ENCODE measurements at places on chromosomes 16 and 17.

DNA sequence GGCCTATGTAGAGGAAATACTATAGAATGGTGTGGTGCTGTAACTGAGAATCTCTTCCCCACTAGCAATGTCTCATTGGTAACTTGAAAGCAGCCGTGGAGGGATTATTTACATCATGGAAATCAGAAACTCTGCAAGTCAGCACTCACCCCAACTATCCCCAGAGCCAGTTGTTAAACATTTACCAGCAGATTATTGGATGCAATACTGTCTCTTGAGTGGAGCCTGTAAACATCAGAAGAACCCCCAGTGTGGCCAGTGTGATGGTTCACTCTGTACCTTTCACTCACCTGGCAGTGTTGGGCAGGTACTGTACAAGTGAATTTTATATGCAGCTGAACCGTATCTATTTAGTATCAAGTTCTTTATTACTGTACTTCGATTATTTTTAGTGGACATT lies 299.8 kb upstream of the SALL1 start:
- no peak for DNase-seq

DNA sequence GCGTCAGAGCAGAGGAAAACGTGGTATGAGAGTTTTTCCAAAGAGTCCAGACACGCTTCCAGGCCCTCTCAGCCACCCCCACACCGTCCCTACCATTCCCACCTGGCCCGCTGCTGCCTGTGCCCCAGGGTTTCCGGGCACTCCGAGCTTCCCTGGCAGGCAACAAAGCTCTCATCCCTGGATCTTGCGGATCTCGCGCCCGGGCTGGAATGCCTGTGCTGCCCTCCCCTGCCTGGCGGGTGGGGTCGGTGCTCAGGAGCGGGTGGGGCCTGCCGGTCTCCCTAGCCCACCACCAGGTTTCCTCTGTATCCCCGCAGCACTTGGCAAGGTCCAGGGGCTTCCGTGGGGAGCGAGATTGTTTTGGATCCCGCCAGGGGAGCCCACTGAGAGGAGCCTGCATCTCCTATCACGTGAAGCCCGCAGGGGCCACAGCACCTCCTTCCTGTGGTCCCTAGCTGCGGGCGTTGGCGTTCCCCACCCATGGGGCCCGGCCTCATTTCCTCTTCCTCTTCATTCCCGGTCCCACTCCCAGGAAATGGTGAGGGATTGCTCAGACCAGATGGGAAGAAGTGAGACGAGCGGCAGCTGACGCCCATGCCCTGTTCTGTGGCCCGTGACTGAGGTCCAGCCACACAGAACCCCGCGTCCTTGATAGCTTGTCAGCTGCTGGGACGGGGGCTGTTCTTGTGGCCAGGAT lies 11.0 kb downstream of the TBC1D24 start:
- DNase-seq = no peak

DNA sequence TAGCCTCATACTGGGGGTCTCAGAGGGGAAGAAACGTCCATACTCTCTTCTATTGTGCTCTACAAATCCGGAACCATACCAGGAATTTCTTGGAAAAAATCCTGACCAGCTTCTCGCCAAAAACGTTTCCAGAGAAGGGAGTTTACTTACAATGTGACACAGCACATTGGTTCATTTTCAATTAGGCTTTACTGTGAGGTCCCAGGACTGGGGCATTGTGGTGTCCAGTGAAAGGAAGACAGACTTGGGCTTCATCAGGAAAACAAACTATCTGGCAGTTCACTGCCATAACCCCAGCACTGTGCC lies 14.7 kb downstream of the MPP2 start:
- no peak for DNase-seq

DNA sequence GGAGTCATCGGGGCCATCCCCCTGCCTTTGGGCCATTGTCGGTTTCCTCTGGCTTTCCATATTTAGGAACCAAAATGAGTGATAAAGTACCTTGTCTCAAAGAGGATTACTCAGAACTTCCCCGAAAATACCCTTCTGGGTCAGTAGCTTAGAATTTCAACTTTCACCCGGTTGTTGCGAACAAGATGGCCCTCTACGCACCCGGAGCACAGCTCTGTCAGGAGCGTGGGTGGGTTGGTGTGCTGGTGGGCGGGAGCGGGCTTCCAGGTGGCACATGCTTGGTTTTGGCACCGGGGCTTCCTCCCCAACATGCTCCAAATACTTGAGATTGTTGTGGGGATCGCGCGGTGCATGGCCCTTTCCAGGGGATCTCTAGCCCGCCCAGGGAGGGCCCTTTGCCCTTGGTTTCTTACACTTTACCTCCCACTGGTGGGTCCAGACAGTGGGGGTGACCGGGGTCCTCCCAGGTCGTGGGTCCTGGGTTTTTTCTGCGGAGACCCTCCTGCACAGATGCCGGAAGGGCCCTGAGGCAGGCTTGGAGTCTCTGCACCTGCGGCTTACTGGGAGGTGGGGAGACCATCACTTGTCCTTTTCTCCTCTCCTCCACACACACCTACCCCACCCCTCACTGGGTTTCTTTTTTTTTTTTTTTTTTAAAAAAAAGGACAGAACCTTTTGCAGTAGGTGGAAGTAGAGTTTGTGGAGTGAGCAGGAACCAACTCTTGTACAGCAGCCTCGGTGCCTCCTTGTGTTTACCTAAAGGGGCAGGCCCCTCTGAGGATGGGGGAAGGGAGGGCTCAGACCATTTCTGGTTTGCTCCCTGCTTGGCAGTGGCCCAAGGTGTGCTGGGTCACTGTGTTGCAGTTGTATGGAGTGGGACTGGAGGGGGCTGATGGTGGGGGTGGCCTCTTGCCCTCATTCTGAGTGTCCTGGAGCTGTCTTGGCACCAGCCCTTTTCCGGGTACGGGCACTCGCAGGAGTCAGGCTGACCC lies 142.1 kb downstream of the SEC14L1 start:
- no peak for DNase-seq

GRCh38 chr17:35740997-35741931 lies 9.8 kb downstream of the RASL10B start:
- no peak for DNase-seq

- DNase-seq = no peak
These were observed 393.5 kb downstream of the UTP18 start for GRCh38 chr17:51653878-51654277.

GRCh38 chr16:68288252-68288650 lies 22.5 kb downstream of the SLC7A6OS start:
- DNase-seq = no peak

GRCh38 chr17:27754549-27754948 lies 45.8 kb downstream of the NOS2 start:
- no peak for DNase-seq

- no peak for DNase-seq
These were observed 59.0 kb upstream of the NKD1 start for GRCh38 chr16:50489182-50489581.

DNA sequence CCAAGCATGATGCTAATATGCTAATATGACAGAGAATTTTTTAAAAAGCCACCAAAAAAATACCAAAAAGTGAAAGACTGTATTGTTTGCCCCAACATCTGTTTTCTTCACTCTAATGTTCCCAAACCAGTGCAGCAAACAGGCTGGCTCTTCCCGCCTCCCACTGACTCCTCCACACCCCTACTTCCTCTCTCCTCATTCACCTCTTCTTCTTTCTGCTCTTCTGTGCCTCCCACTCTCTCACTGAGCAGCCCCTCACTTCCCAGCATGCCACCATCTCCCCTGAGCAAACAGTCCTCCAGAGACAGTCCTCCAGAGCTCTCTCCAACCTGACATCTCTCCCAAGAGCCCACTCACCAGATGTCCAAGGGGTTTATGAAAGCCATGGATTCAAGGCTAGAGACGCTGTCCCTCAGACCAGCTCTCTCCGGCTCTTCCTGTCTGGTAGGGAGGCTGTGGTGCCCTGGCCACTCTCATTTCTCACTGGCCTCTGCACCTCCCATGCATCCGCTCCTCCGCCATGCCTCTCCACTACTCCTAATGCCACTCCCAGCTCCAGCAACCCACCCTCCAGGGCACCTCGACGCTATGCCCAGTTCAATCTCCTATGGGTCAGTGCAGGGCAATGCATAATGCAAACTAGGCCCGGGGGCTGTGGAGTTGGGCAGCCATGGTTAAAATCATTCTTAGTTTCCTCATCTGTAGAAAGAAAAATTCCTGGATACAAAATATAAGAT lies 52.9 kb downstream of the ANKRD11 start:
- DNase-seq = no peak

GRCh38 chr16:79980650-79981521 lies 380.3 kb upstream of the MAF start:
- no peak for DNase-seq

GRCh38 chr16:63129411-63130125 lies 1093.3 kb upstream of the CDH8 start:
- DNase-seq = no peak

GRCh38 chr17:51456942-51457341 lies 196.6 kb downstream of the UTP18 start:
- no peak for DNase-seq

DNA sequence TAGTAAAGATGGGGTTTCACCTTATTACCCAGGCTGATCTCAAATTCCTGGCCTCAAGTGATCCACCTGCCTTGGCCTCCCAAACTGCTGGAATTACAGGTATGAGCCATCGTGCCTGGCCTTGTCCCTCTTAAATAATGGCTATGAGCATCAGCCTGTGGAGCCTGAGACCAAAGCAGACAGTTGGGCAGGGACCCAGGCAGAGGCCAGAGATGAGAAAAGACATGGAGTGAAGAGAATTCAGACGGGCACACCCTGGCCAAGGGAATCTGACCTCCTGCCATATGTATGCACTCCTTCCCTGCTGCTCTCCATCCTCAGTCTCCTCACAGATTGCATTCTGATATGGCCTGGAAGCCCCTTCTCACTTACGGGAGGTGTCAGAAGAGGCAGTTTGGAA lies 98.4 kb upstream of the DNAH9 start:
- no peak for DNase-seq

DNA sequence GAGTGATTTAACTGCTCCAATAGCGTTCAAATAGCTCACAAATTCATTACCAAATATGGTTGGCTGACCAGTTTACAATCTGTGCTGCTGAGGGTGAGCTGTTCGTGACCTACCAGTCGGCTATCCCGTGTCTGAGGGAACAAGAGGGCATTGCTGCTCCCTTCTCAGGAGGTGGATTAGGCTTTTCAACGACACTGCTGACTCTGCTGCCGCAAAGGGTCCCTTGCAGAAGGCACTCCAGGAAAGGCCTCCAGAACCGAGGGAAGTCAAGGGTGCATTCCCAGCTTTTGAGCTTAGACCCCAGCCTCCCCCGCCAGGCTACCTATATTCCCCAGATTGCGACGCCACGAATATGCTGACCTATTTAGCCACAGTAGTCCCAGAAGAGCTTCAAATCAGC lies 32.3 kb downstream of the GJC1 start:
- no peak for DNase-seq

DNA sequence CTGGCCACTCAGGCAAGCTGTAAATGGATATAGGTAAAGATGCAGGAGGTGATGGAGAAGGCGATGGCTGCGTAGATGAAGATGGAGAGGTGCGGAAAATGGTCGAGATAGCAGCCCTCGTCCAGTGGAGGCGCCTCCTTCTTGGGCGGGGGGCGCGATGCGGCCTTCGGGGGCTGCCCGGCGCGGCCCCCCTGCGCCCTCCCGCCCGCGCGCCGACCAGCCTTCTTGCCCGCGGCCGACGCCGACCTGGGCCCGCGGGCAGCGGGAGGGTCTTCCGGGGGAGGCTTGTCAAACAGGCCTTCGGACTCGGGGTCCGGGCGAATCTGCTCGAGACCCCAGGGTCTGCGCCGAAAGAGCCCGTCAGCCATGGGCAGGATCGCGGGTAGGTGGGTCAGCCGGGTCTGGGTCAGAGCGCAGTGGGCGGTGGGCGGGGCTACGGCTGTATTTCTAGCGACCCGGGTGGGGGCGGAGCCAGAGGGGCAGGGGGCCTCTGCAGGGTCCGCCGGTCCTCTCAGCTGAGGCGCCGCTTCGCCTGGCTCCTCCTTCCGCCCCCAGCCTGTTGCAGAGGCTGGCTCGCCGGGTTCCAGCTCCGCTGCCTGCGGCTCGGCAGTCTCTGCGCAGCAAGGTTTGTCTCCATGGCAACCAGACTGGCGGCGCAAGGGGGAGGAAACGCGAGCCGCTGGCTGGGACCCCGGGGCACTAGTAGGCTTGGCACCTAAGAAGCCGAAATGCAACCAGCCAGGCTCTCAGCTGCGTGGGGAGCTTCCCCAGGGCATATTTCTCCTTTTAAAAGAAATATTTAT lies 14.4 kb downstream of the MIS12 start:
- peak; percentile 50 for DNase-seq

- DNase-seq = no peak
These were observed 6.9 kb upstream of the HOXB2 start for GRCh38 chr17:48551596-48552465.

GRCh38 chr16:2427526-2427925 lies 1.7 kb upstream of the CCNF start:
- DNase-seq = no peak

GRCh38 chr16:24749310-24749709 lies 19.9 kb downstream of the TNRC6A start:
- no peak for DNase-seq

- no peak for DNase-seq
These were observed 4.7 kb upstream of the MPO start for GRCh38 chr17:58285422-58285810.

DNA sequence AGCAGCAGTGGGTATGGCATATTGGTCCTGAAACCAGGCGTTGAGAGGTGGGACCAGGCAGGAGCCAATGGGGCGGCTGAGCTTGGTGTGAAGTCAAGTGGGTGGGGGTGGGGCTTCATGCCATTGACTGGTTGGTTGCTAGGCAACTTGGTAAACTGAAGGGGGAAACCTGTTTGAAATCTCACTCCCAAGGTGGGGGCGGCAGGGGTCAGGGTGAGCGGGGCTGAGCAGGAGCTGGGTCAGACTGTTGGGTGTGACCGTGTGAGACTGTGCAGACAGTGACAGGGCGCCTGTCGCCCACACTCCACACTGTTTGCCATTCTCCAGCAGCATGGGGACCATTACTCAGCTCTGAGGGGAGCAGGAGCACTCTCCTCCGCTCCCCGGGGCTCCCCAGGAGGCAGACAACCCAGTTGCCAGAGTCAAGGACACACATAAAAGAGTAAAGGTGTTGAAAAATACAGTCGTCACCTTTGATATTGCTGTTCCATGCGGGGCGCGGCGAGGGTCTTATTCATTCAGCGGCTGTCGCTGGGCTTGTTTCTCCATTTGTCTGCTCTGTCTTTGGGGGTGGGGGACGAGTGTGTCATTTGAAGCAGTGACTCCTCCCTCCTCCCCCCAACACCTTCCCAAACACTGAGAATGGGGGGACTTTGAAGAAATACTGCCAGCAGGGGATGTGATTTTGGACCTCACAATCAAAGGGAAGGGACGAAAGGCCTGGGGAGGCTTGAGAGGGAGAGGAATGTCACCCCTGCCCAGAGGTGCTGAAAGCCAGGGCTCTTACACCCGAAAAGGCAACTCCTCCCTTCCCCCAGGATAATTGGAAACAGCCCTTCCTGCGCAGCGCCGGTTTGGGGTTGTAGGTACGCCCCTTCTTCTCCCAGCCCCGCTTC lies 1.2 kb upstream of the EFNB3 start:
- no peak for DNase-seq

Measured in AG09309 (cell line).